ENCODE measurements at places on chromosomes 4 and X.

- no peak for DNase-seq
Measured at GRCh38 chr4:41106081-41106480, 108.3 kb downstream of the APBB2 start.

GRCh38 chrX:81957318-81957717, 755.4 kb downstream of the SH3BGRL start:
- no peak for DNase-seq

GRCh38 chr4:127138586-127138985, 494.2 kb upstream of the INTU start:
- DNase-seq: no peak

DNA sequence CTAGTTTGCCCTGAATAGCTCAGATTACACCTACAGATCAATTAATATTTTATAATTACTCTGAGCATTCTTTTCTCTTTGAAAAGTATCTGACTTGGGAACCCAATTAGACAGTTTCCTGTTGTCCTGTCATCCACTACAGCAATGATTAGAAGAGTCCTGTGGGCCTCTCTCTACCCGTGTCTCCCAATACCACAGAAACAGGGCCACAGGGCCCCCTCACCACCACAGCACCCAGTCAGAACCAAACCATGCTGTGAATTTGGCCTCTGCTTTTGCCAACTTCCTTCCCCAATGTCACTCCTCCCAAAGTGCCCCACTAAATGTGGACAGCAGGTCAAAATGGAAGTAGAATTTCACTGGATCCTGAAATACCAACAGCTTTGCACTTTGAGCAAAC, 10.3 kb downstream of the USP46 start:
- no peak for DNase-seq

DNA sequence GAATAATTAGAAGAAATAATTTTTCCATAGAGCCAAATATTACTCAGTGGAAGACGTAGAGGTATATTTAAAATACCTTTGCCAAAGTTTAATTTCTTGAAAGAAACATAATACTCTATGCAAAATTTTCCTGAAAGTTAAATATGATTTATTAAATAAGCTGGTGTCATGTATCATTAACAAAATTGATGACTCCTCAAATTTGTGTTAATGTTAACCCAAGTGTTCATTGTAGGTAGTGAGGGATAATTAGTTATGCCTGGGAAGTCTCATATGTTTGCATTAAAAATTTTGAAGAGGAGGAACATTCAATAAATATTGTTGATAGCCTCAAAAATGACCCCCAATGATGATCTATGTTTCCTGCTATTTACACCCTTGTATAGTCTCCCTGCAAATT, 292.7 kb upstream of the AMOT start:
- DNase-seq: no peak

DNA sequence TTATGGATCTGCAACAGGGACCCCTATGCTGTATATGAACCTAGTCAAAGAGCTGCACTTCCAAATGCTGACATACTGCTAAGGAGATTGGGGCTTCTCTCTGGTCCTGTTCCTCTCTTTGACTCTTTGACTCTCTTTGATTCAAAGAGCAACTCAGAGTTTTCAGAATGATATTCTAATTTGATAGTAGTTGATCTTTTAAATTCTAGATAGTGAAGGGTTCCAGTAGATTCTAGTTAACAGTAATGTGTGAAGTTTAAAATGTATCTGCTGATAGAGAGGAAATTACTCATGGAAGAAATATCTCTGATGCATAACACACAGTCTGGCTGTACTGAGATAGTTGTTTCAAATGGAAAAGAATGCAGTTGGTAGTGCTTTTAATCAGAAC, 239.1 kb downstream of the RASL11B start:
- no peak for DNase-seq

DNA sequence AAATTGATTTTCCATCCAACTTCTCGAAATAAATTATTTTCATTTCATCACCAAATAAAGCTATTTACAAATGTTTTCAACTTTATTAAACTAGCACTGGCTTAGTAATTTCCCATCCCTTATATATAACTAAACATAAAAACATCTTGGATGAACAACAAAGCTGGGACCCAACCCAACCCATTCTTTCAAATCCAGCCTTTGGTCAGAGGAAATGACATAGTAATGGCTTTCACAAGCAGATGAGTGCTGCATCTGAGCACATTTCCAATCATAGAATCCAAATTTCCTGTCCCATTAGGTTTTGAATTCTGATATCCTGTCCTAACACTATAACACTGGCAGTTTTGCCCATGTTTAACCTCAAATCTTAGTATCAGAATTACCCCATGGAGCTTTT, 7.9 kb upstream of the EMCN start:
- no peak for DNase-seq

DNA sequence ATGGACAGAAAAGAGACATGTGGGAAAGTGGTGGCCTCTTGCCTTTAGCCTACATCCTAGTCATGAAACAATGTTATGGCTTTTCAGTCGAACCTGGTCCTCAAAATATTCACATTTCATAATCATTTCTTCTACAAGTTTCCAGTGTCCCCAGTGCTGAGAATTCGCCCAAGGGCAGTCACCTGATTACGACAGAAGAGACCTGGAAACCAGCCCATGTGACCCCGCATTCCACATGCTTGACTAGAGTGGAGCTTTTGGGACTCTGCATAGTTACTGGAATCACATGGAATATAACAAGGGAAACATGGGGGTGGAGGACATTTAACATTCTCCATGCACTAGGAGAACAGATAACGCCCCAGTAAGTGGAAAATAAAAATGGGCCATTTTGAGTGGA, 100.1 kb downstream of the PPARGC1A start:
- DNase-seq: no peak

- no peak for DNase-seq
Measured at GRCh38 chrX:103882999-103883398, 50.9 kb upstream of the RAB9B start.

- no peak for DNase-seq
Measured at GRCh38 chrX:776529-777230, 146.1 kb downstream of the SHOX start.

GRCh38 chrX:125444659-125445058, 125.0 kb downstream of the TEX13C start:
- no peak for DNase-seq

GRCh38 chr4:53782458-53782845, 191.2 kb upstream of the LNX1 start:
- no peak for DNase-seq

DNA sequence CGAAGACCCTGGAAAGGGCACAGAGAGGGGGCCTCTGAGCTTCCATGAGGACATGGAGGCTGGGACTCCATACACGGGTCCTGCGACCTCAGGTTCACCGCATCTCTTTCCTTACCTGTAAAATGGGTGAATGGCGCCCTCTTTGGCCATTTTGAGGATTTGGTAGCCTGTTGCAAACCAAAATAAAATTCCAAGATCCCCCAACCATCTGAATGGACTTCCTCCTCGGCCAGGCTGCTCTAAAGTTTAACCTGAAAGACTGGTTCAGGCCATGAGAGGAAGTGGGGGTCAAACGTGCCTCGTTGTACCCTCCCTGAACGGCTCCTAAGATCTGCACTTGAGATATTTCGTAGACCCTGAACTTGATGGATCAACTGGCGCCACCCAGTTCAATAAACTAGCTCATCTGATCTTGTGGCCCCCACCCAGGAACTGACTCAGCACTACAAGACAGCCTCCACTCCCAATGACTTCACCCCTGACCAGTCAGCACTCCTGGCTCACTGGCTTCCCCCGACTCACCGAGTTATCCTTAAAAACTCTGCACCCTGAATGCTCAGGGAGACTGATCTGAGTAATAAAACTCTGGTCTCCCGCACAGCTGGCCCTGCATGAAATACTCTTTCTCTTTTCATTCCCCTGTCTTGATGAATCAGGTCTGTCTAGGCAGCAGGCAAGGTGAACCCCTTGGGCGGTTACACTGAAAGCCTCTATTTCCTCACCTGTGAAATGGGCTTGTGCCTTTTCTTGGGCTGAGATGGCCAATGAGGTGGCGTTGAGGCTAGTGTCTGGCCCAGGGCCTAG, 32.9 kb upstream of the GPR78 start:
- no peak for DNase-seq

GRCh38 chrX:69020316-69020715, 144.9 kb downstream of the PJA1 start:
- DNase-seq: no peak

GRCh38 chr4:122635205-122635604, 14.3 kb upstream of the IL21 start:
- no peak for DNase-seq

DNA sequence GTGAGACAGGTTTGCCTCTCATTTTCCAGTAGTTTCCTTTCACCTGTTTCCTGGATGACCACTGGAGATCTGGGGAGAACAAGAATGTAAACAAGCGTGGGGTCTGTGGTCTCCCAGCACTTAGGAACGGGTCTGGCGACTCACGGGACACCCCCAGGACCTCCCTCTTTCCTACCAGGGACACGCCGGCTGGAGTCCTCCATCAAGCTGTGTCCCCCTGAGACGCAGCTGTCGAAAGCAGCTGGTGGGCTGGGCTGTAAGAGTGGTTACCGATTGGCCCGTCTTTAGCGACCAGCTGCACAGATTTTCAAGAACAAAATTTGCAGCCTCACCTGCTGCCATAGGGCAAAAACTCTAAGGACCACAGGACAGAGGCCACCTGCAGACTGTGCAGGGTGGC, 11.9 kb downstream of the LRPAP1 start:
- no peak for DNase-seq

- DNase-seq: no peak
Measured at GRCh38 chr4:42615131-42615763, 41.7 kb downstream of the ATP8A1 start.

DNA sequence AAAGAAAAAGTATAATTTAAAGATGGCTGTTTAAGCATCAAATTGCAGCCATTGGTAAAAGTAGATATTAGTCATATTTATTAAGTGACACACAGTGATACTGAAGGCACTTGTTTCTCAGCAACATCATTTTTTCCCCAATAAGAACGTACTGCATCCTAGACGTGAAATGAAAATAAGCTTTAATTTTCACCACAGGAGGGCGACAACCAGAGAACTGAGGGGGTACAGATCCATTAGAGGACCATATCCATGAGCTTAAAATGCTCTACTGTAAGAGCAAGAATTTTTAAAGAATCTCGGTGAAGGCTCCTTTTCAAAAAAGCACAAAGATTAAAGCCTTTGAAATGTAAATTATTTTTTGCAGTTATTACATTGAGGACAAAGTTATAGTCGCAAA, 33.4 kb downstream of the FRG1 start:
- no peak for DNase-seq

- no peak for DNase-seq
Measured at GRCh38 chr4:138063581-138063980, 178.6 kb downstream of the SLC7A11 start.

DNA sequence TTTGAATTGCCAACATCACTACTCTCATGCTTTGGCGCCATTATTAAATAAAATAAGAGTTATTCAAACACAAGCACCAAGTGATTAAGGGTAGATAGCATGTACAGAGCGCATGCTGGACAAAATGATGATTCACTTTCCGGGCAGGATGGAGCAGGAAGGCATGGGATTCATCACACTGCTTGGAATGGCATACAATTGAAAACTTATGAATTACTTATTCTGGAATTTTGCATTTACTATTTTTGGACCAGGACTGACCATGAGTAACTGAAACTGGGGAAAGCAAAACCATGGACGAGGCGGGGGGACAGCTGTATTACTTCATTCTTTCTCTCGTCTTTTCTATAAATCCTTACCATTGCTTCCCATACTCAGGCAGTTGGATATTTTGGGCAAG, 28.5 kb upstream of the FGF5 start:
- DNase-seq: no peak

- peak; percentile 80 for DNase-seq
Measured at GRCh38 chrX:115344885-115345614, 55.5 kb downstream of the LUZP4 start.
